ENCODE measurements at places on chromosomes 12 and 14.

GRCh38 chr14:73759183-73759713, 45.1 kb upstream of the PNMA1 start:
- no peak for DNase-seq

- DNase-seq, result no peak
Observed at GRCh38 chr14:100536121-100536510, 51.1 kb downstream of the BEGAIN start.

GRCh38 chr12:102356690-102357089, 123.7 kb downstream of the IGF1 start:
- DNase-seq, result no peak

- no peak for DNase-seq
Observed at GRCh38 chr14:80615831-80616230, 325.7 kb downstream of the CEP128 start.

DNA sequence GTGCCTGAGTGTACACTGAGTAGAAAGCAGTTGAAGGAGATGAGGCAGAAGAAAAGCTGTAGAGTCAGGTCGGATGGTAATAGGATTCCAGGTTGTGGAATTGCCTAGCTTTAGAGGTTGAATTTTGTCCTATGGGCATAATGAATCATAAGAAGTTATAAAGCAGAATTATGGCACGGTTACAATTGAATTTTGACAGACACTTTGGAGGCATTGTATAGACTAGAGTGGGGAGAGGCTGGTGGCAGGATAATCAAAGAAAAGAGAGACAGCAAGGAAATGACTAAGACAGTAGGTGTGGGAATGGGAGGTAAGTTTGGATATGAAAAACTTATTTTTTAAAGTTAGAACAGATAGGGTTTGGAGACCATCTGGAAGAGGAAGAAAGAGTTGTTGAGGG, 102.6 kb downstream of the NTN4 start:
- DNase-seq, result no peak

- no peak for DNase-seq
Observed at GRCh38 chr12:14578646-14579045, 11.0 kb upstream of the PLBD1 start.

DNA sequence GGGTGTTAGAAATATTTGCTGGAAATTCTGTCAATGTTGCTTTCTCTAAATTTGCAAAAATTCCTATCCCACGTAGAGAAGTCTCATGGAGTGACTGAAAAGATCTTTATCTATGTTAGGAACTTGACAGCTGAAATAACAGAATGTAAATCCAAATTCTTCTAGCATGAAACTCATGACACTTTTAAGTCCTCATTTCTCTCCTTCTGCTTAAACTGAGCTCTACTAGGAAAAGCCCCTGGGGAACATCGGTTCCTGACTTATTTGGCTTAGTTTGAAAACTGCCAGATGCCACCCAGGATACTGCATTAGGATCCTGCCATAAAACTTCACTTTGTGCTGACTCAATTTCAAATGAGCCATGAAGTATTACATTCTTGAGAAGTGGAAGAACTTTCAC, 426.0 kb downstream of the GALC start:
- DNase-seq, result no peak

DNA sequence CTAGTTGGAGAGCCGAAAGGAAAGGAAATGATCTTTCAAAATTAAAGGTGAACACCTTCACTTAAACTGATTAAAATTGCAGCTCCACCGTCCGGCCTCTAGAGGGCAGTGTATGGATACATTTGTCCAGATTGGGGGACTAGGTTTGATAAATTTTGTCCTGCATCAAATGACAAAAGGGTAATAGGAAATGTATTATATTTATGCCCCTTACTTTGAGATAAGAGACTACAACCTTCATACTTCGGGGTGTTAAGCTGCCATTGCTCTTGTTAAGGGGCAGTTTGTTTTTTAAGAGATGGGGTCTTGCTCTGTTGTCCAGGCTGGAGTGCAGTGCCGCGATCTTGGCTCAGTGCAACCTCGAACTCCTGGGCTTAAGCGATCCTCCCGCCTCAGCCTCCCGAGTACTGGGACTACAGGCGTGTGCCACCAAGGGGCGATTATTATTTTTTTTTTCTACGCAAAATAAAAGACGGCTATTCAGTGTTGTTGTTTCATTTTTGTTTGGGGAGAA, 818 bp upstream of the SUOX start:
- DNase-seq, result peak; percentile 30

GRCh38 chr12:108282676-108283075, 56.4 kb downstream of the CMKLR1 start:
- DNase-seq, result no peak
